ENCODE measurements at places on chromosomes 2 and 18.
A peak's percentile ranks its signal among the peaks of the same experiment; 100 is the strongest.

GRCh38 chr2:230410861-230411569, 5.0 kb upstream of the SP100 start:
- DNase-seq = no peak

- DNase-seq = peak; percentile 59
Measured at GRCh38 chr18:49071317-49071716, 120.6 kb upstream of the SMAD7 start.

- no peak for DNase-seq
Measured at GRCh38 chr2:42933824-42934254, 141.5 kb upstream of the HAAO start.

DNA sequence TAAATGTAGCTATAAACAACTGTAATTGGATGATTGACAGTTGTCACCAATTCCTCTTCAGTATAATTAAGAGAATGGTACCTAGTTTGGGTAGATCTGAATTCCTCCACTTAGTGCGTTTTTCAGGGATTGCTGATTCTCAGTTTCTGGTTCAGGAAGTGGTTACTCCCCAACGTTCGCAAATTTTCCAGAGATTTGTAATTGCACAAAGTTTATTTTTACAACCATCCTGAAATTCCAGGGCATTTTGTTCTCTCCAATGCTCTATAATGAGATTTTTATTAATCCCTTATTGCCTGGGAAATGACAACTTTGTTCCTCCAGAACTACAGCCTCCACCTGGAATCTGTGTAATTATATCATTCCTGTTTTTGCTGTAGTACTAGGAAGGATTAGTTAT, 710.6 kb upstream of the ZEB2 start:
- DNase-seq = no peak

GRCh38 chr2:127007652-127008051, 99.3 kb downstream of the BIN1 start:
- DNase-seq = no peak

DNA sequence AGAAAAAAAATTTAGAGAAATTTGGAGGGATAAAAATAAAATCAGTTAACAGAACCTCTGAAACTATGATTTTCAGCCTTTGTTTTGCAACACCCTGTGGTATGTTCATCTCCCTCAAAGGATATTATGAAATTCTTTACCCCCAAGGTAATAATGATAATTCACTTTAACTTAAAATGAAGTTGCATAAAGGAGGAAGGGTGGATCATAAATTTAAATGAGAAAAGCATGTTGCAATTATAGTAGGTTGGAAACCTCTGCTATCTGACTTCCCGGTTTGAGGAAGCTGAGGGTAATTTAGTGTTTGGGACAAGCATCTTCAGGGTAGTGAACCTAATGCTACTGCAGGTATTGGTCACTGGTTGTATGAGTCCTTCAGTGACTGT, 102.9 kb downstream of the BABAM2 start:
- no peak for DNase-seq

DNA sequence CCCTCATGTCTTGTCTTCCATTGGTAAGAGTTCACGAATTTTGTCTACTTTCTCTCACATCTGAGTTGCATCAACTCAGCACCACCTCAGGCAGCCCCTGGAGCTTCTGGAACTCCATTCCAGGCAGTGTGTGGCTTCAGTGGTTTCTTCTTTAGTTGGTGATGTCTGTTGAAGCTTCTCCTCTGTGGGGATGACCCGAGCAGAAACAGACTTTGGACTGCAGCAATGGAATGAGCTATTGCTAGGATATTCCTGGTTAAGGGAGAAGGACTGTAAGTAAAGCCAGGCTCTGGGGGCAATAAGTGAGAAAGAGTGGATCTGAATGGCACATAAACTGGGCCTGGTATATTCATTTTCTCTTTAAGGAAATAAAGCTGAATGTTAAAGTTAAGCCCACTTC, 32.3 kb upstream of the STAT4 start:
- no peak for DNase-seq

GRCh38 chr2:237259201-237259600, 154.8 kb downstream of the COL6A3 start:
- DNase-seq = no peak

GRCh38 chr2:39479696-39480095, 42.6 kb upstream of the MAP4K3 start:
- no peak for DNase-seq

DNA sequence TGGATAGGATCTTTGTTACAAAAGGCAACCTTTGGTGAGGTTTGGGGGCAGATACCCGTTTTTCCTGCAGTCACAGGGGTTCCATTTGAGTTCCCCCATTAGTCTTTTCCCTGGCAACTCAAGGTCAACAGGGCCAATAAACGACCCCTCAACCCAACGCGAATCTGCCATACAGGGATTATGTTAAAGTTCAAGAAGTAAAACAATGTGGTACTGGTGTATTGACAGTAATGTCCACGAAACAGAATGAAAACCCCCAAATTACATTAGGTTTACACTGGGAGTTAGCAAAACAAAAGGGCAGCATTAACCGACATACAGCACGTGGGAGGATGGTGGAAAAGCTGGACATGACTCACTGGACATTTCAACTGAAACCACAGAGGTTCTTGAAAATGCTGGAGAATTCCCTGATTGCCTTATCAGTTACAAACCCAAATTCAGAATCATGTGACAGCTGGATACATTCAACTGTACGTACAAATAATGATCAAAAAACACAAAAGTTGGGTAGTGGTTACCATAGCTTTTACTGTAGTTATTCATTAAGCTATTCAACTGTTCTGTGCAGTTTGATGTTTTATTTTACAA, 4.9 kb upstream of the IMP4 start:
- DNase-seq = no peak

- DNase-seq = no peak
Measured at GRCh38 chr2:240687741-240688552, 3.7 kb upstream of the AQP12A start.

GRCh38 chr2:2827761-2828221, 496.7 kb upstream of the MYT1L start:
- DNase-seq = no peak

DNA sequence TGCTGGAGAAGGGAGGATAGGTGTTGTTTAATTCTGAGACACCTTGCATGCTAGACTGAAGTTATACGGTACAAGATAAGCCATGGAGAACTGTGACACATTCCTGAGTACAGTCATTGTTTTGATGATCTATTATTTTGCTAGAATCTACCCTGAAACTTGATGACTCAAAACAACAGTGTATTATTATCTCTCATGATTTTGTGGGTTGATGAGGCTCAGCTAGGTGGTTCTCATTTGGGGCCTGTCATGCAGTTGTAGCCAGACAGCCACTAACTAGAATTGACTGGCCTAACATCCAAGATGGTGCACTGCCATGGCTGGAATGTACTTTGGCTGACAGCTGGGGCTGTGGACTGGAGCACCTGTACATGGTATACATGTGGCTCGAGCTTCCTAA, 5.4 kb upstream of the IL1R1 start:
- DNase-seq = no peak

DNA sequence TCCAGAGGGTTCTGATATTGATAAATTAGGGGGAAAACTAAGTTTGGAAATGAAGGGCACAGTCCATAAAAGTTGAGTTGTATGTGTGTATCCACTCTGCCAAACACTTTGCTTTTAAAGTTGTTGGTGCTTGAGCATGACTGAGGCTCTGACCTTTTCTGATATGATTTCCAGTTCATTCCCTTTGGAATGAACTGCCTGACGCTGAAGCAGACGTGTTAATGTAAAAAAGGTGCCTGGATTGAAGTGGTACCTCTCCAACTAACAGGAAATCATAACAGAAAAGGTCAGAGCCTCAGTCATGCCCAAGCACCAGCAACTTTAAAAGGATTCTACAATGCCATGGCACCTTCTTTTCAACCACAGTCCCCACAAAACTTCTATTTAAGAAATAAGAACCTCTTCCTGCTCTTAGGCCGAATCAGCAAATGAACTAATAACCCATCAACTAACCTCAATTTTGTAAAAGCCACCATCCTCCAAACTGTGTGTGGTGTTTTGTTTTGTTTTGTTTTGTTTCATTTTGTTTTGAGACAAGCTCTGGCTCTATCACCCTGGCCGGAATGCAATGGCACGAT, 52.6 kb downstream of the MEMO1 start:
- peak; percentile 37 for DNase-seq

GRCh38 chr18:12456441-12456840, 48.7 kb downstream of the PRELID3A start:
- no peak for DNase-seq

DNA sequence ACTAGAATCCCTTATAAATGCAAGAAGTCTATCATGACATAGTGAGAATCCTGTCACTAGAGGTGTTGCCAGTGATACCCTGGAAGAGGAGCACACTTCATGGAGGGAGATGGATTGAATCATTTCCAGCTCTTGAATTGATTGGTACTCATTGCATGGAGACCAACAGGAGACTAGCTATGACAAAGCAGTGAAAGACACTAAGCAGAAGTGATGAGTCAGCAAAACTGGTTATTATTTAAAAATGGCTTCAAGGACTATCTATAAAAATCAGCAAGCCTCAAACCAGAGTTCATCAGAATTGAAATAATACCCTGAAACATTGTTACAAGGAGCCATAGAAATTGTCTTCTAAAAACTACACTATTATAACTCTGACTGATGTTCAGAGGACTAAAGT, 200.3 kb downstream of the PDE11A start:
- no peak for DNase-seq

DNA sequence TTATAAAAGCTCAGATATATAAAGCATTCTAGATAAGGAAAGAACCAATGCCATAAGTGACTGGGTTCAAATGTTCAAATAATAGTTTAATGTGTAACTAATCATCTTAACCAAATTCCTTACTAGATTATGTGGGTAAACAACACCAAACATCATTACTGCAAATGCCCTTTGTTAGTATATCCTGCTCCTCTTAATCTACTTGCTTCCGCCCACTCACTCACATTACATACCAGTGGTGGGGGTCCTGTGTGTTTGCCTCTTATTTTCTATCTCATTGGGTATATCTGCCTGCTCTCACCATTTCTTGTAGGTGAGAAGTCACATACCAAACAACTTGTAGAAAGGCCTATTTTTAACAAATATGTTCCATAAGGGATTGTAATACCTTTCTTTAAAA, 562.1 kb downstream of the NRXN1 start:
- no peak for DNase-seq

DNA sequence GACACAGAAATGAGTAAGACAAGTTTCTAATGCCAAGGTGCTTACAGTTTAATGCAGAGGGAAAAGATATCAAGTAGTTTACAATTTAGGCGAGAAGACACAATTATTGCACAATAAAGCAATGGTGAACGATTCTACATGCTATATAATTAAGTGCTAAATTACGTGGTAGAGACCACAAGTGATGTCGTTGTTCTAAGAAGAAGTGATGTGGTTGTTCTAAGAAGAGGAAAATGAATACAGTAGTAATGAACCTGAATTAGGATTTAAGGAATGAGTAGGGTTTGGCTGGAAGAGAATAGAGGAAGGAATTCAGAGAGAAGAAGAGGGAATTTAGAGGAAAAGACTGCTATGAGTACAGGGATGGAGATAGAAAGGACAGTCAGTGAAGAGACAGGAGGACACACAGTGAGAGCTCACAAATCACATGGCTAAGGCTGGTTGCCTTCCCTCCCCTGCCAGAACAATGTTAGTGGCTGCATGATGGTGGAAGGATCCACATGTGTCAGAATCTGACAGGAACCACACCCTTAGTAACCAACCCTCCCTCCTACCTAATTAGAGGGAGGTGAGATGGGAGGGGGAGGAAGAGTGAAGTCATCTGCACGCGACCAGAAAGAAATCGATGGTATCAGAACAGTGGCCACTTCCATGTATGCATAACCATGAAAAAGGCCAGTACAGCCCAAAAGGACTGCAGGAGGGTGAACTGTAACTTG, 44.7 kb downstream of the M1AP start:
- no peak for DNase-seq

- no peak for DNase-seq
Measured at GRCh38 chr18:13051159-13051558, 60.0 kb downstream of the CEP192 start.

DNA sequence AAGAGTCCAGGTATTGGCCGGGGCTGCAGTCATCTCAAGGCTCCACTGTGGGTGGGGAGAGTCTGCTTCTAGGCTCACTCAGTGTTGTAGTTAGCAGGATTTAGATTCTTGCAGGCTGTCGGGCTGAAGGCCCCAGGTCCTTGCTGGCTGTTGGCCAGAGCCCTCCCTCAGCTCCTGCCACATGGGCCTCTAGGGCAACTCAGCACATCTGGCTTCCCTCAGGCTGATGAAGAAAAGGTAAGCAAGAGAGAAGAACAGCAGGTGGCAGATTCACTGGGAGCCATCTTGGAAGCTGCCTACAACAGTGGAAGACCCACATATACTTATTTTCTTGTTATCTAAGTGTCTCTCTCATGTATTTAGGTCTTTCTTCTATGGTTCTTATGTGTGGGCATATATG, 4.3 kb downstream of the MRPS9 start:
- no peak for DNase-seq

GRCh38 chr18:62420151-62420512, 95.0 kb downstream of the TNFRSF11A start:
- DNase-seq = no peak

DNA sequence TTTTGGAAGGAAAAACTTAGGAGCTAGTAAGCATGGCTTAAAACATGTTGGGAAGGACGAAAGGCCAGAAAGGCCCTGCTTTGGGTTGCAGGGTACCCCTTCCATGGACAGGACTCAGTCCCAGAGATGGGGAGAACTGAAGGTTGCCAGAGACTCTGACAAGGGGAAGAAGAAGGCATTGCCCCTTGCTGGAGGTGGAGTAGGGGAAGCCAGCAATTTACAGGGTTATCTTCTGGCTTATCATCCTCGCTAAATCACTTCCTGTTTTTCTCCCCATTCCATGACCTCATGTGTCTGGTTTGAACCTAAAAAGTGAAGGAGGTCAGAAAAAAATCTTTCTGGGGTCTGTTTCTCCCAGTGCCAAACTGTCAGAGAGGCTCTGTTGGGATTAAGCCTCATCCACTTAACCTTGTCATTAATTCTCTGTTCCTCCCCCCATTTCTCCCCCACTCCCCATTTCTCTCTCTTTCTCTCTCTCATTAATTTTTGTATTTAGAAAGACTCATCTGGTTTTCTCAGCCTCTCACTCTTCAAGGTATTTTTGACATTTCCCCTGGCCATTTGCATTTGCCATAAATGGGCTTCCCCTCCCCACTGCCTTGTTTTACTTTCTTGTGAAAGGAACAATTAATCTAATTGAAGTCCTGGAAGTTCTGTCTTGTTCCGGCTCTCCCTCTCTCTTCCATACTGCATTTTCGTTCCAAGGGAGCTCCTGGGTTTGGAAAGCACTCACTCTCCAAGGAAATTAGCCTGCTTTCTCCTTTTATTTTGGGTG, 17.4 kb downstream of the NRP2 start:
- DNase-seq = no peak

DNA sequence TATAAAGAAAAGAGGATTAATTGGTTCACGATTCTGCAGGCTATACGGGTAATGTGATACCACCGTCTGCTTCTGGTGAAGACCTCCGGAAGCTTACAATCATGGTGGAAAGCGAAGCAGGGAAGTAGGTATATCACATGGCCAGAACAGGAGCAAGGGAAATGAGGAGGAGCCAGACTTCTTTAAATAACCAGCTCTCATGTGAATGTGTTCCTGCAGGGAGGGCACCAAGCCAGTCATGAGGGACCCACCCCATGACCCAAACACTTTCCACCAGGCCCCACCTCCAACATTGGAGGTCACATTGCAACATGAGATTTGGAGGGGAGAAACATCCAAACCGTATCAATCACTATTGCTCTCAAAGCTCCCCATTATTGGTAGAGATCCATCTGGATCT, 61.8 kb downstream of the EFEMP1 start:
- no peak for DNase-seq
